Activated naive CD4-positive, alpha-beta T cell treated with anti-CD3 and anti-CD28 coated beads for 36 hours (primary cell): ENCODE measurements at places on chromosomes 4 and X.

DNA sequence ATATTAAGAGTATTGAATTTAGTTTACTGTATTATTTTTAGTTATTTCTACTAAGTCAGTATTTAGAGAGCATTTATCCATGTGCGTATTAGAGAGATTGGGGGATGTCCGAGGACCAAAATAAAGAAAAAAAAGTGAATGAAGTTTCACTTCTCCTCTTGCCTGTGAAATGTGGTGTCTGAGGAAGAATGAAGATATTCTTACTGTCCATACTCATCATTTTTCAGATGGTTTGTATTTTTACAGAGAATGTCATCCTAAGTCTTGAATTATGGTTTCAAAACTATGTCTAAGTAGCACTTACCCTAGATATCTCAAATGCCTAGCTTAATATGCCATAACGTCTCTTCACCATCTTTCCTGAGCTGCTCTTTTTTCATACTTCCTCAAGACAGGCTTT lies 854.3 kb downstream of the C4orf33 start:
- no peak for DNase-seq

DNA sequence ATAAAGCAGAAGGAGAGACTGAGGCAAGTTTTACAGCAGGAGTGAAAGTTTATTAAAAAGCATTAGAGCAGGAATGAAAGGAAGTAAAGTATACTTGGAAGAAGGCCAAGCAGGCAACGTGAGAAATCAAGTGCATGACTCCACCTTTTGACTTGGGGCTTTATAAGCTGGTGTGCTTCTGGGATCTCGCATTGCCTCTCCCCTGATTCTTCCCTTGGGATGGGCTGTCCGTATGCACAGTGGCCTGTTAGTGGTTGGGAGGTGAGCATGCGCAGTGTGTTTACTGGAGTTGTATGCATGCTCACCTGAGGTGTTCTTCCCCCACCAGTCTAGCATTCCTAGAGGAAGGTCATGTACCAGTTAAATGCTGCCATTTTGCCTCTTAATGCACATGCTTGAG lies 29.1 kb upstream of the C1QTNF7 start:
- DNase-seq, result no peak

GRCh38 chrX:154486052-154486395 lies 391 bp downstream of the UBL4A start:
- DNase-seq, result peak; percentile 50

DNA sequence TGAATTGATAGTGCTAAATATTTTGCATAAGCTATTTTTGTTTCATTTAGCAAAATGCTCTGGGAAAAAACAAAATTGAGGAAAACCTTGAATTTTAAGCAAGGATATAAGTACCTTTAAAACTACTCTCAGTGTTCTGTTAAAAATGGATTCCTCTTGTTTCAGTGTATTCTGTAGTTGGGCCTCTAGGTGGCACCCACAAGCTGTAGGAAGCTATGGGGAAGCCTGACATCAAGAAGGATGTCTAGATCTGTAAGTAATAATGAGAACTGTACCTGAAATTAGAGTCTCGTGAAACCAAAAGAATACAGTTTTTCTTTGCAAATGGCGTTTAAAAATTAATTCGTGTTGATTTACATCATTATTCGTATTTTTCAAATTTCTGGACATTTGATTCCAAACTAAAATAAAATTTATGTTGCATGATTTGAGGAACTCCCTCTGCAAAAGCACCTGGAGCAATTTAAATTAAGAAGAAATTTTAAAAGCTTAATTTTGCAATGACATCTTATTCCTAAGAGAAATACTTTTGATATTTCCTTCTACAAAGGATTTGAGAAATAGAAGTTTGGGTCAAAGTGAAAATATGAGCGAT lies 51.2 kb downstream of the TMPRSS11E start:
- peak; percentile 81 for DNase-seq

GRCh38 chr4:142929526-142929925 lies 83.4 kb upstream of the INPP4B start:
- DNase-seq, result no peak

DNA sequence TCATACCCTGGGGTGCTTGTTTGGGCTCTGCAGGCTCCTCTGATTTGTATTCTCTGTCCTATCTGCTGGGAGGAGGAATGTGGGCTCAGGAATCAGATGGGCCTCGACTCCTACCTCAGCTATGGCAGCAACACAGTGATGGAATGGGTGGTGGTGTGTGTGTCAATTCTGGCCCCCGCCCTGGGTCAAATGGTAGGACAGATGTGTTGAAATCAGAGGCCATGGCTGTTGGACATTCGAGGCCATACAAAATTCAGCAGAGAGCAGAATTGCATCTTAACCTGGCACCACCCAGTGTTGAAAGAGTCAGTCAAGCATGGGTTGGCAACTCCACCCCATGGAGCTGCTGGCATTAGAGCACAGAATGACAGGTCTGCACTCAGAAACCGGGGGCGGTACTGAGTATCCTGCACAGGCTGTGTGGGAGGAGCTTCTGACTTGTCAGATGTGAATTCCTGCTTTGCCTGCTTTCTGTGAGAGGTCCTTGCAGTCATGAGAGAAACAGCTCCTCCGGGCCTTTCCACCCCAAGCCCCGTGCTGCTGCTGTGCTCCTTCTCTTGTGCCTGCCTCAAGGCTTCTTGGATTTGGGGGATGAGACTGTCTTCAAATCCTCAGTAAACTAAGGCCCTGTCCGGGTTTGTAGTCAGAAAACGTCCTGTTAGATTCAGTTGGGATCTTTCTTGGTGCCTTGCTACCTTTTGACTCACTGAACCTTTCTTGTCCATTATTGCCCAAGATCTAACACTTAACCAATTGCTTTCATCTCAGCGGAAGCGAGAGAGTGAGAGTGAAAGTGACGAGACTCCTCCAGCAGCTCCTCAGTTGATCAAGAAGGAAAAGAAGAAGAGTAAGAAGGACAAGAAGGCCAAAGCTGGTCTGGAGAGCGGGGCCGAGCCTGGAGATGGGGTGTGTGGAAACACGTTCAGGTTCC lies 13.0 kb downstream of the DKC1 start:
- peak; percentile 40 for DNase-seq

DNA sequence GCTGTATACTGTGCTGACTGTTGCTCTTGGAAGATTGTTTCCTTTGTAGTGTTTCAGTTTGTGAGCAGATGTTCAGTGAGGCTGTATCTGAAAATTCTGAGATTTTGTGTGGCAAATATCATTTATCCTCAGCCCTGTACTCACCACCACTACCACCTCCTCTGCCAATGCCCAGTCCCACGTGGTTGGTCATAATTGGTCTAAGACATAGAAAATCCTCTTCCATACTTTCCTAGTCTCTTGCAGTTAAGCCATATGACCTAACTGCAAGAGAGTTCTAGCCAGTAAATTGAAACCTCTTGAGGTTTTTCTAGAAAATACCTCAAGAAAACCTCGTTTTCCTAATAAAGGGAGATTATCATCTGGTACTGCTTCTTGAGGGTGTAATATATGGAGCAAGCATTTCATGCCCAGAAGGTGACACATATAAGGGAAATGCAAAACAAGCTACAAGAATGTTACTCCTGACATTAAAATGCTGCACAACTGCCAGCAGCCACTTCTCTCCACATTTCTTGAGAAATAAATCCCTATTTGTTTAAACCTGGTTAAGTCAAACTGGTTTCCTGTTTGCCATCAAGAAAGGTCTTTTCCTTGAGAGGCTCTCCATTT lies 32.8 kb downstream of the ABCE1 start:
- no peak for DNase-seq

DNA sequence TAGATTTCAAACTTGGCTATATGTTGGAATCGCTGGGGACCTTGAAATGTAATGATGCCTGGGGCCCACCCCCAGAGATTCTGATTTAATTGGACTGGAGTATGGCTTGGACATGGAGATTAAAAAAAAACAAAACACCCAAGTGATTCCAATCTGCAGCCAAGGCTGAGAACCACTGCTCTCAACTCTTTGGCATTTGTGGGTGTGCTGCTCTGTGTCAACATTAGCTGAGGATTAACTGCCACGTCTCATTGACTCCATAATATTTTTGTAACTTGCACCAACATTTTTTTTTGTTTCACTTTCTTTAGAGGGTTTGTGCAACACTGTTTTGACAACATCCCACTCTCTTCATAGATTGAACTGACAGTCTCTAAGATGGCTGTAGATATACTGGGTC lies 41.1 kb upstream of the PDK3 start:
- DNase-seq, result no peak
